H9 (cell line): ENCODE measurements at places on chromosomes 16 and 17. TPM values are rescaled to one million over a fixed set of nuclear protein-coding genes. Genes with fewer than 3 reads are reported as not detected.
A peak's percentile ranks its signal among the peaks of the same experiment; 100 is the strongest.

- peak; percentile 69 for DNase-seq
Measured at GRCh38 chr16:67528222-67528869, at the start of gene RIPOR1. TSS of gene RIPOR1 (plus strand) at chr16:67528829. CDS start at chr16:67538447, 9,618 bp downstream.

DNA sequence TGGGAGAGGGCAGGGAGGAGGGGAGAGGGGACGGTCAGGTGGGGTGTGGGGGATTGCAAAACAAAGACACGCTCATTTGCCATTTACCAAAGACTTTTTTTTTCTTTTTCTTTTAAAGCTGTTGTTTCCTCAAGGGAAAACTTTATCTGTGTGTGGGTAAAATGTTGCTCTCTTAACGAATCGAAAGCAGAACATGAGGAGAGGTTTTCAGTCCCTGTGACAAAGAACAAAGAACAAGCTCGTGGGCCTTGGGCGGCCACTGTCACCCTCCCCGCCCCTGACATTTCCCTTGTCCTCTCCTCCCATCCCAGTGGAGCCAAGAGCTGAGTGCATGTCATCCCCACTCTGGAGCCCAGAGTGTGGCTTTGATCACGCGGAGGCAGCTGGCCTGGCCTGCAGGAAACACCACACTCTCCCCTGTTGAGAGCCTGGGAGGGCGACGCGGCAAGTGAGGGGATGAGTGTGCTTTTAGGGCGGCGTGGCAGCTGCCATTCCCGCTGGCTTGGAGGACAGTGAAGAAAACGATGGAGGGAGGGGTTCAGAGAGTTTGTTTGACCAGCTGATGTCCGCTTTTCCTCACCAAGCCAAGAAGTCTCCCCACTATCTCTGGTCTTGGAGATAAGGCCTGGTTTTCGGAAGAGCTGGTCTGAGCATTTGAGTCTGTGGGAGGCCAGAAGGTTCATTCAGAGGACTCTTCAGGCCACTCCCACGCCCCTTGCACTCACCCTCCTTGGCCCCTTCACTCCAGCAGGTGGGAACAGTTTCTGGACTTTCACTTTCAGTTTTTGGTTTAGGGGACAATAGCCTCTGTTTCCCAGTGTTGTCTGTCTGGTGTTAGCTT lies 11.4 kb downstream of the CCR7 start:
- peak; percentile 28 for DNase-seq

DNA sequence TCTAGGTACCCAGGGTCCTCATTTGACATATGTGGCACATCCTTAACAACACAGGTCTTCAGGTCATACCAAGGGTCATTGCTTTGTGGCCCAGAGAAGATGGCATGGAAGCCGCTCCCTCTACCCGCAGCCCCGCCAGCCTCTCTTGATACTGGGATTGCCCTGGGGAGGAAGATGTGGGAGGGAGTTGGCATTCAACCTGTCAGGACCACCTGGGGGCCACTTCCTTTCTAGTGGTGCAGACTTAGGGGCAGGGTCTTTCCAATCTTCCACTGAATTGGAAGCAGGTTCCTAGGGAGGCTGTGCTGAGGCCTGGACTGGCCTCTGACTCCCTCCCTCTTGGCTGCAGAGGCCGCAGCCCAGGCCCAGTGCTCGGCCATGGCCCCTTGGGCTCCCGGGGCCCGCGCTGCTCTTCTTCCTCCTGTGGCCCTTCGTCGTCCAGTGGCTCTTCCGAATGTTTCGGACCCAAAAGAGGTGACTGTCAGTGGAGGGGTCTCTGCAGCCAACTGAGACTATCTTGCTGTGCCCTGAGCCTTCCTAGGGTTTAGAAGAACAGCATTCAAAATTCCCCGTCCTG lies 5.1 kb upstream of the HEXIM1 start:
- DNase-seq: peak; percentile 71

GRCh38 chr16:89375021-89375420 lies 115.3 kb downstream of the ANKRD11 start:
- DNase-seq: no peak

DNA sequence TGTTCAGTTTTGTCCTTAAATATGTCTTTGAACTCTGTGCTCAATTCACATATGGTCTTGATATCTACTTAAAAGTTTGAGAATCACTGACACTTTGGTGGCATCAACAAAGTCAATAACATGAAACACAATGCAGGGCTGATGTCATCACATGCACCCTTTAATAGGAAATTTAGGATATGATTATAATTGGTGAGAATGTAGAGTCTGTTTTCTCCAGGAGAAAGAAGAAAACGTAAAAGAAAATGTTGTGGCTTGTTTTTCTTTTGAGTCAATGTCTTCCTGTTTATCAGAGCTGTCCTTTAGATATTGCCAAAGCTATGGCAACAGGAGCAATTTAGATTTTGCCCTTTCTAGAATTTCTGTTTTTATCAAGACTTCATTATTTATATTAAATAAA lies 396.9 kb downstream of the CDH13 start:
- DNase-seq: no peak

GRCh38 chr16:56370185-56370874 lies 55.0 kb downstream of the AMFR start:
- no peak for DNase-seq

- no peak for DNase-seq
Measured at GRCh38 chr16:73464834-73465233, 416.9 kb upstream of the ZFHX3 start.

- no peak for DNase-seq
Measured at GRCh38 chr17:4195306-4195705, 52.3 kb downstream of the CYB5D2 start.

DNA sequence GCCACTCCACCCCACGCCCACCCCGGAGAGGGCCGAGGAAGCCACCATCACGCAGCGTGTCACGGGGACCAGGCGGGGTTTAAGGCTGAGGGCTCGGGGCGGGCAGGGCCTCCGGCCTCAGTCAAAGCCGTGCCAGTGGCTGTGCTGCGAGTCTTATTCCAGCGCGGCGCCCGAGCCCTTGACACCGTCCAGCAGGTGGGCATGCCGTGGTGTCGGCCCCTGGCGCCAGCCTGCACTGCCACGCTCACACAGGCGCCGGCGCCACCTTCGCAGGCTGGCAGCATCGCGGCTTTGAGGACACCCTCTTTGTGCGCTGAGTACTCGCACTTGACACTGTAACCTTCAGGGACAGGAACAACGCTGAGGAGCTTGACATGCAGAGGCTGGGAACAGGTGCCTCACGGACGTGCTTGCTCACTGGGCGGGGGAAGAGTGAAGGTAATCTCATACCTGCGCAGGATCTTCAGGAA lies 34.0 kb upstream of the ZNF629 start:
- no peak for DNase-seq

DNA sequence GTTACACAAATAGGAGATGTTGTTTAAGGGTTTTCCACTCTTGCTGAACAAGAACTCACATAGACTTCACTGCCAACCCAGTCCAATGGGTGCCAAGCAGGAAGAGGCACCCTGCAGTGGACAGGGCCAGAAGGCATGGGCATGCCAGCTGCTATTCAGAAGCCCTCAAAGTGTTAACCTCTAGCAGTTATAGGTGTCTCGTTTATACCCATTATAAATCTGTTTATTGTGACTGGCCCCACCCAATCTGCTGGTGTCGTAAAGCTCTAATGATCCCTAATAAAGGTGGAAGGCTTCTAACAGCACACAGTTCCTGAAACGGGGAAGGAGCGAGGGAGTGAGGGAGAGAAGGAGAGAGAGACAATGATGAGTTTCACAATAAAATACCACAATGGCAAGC lies 23.9 kb downstream of the HNF1B start:
- no peak for DNase-seq

DNA sequence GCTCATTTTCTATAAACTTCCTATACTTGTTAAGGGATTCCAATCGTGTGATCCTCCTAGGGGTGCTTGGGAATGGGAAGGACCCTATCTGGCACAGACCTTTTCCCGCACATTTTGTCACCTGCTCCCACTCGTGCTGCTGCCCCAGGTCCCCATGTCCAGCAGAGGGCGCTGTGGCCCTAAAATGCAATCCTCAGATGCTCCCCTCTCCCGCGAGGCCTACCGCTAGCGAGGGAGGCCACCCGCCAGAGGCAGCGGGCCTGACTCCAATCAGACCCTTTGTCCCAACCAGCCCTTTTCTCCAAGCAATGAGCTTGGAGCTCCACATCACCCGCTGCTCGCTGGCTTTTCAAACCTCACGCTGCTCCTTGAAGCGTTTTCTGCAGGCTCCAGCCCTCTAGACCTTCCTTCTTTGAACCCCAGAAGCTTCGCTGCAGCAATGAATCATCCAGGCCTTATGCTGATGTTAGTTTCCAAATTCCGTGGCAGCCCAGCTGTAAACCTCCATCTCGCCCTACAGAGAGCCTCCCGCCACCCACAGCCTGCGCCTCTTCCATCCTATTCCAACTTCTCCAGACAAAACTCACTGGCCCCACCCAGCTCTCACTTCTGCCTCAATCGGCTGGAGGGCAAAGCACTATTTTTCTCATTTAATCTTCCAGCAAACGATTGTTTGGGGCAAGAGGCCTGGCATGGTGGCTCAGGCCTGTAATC lies 23.6 kb upstream of the FZD2 start:
- peak; percentile 97 for DNase-seq

DNA sequence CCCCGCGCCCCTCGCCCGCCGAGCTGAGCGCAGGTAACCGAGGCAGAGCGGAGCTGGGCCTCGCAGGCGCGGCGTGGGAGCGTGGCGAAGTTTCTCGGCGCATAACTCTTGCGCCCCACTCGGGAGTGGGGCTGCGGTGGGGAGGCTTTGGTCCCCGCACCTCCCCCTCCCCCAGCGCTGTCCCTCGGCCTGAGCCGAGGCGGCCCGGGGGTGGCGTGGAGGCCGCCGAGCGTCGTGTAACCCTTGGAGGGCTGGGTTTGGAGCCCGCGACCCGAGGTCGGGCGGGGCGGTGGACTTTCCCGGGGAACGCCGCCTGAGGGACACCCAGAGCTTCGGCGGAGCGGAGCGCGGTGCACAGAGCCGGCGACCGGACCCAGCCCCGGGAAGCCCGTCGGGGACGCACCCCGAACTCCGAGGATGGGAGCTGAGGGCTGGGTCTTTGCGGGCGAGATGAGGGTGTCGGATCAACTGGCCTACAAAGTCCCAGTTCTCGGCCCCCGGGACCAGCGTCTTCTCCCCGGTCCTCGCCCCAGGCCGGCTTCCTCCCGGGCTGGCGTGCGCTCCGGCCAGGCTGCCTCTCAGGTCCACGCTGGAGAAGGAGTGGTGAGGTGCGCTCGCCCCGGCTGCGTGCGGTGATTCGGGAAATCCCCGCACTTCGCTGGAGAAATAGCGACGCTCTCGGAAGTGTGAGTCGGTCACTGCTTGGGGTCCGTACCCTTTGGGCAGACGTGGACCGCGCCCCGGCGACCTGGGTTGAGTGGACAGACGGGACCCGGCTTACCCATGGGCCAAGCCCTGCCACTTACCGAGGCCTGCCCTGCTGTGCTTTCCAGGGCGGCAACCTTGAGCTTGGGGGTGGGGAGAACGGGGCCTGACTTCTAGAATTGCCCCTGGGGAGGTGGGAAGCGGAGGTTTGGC lies 168.4 kb downstream of the RAB11FIP4 start:
- no peak for DNase-seq

- no peak for DNase-seq
Measured at GRCh38 chr16:85512808-85513115, 100.4 kb upstream of the GSE1 start.

- no peak for DNase-seq
Measured at GRCh38 chr16:50202926-50203624, 50.0 kb downstream of the TENT4B start.

GRCh38 chr17:36463916-36464764 lies 22.3 kb upstream of the ZNHIT3 start:
- DNase-seq: peak; percentile 98

GRCh38 chr17:79438058-79438457 lies 172.8 kb downstream of the RBFOX3 start:
- no peak for DNase-seq

DNA sequence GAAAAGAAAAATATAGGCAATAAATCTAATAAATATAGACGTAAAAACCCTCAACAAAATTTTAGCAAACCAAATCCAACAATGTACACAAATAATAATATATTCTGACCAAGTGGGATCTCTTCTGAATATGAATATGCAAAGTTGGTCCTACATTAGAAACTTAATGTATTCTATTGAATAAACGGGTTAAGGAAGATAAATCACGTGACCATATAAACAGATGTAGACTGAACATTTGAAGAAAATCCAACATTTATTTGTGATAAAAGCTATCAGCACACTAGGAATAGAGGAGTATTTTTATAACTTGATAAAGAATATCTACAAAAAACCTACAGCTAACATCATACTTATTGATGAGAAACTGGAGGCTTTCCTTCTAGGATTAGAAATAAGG lies 502.8 kb upstream of the KIF2B start:
- no peak for DNase-seq

- DNase-seq: no peak
Measured at GRCh38 chr17:40134184-40134583, 6.2 kb upstream of the CASC3 start.

DNA sequence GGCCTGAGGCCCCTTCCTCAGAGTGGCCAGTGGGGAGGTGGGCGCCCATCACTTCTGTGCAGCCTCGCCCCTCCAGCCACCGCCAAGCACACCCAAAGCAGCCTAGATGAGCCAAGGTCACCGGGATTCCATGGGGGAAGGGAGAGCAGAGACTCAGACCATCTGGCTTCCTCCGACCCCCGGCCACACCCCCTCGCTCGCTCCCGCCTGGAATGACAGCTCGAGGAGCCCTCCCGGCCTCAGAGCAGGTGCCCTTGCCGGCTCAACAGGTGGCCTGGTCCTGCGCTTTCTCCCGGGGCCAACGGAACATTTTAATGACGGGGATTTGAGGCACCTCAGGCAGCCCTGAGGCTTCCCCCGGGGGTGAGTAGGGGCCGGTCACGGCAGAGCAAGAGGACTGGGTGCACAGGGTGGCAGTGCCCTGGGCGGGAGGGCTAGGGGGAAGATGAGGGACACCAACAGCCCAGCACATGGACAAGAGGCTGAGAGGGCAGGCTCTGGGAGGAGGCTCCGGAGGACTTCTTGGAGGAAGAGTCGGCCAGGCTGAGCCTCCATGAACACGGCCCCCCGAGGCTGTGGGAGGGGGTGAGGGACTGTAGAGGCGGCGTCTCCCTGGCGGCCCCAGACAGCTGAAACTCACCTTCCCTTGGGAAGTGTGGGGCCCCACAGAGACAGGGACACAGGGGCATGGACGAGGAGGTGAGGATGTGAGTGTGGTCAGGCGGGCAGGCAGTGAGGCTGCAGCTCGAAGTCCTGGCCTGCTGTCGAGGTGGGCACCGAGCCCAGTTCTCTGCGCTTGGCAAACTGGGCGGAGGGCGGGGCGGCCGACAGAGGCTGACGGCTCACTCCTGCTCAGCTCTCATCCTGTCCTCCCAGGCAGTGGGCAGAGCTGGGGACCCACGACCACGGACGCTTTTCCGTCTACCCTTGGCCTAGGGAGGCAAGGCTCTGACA lies 12.5 kb upstream of the C1QTNF8 start:
- DNase-seq: no peak

GRCh38 chr16:23519282-23519681 lies 9.0 kb upstream of the GGA2 start:
- no peak for DNase-seq

PMFBP1 gene
- total RNA-seq: 1.6 and 2.7 TPM in 2 replicates

ARL16 gene
- 55.4 and 58.6 TPM in 2 replicates for total RNA-seq

OMG gene
- total RNA-seq: not detected in 2 replicates

CLEC3A gene
- total RNA-seq: not detected in 2 replicates

KRTAP4-9 gene
- total RNA-seq: not detected in 2 replicates

KRT33B gene
- not detected in 2 replicates for total RNA-seq

IGSF6 gene
- not detected in 2 replicates for total RNA-seq

ADAP2 gene
- 1.2 and 1.6 TPM in 2 replicates for total RNA-seq

TMEM100 gene
- 0.17 TPM in 1 of 2 replicates, not detected in the other for total RNA-seq

EVI2B gene
- not detected in 2 replicates for total RNA-seq

FOXK2 gene
- 59.6 and 72.0 TPM in 2 replicates for total RNA-seq

ABCA8 gene
- not detected in 2 replicates for total RNA-seq

C17orf50 gene
- total RNA-seq: not detected in 2 replicates

SEPTIN12 gene
- 0.48 TPM in 1 of 2 replicates, not detected in the other for total RNA-seq

EXOC3L1 gene
- total RNA-seq: 3.1 and 3.3 TPM in 2 replicates

SLC5A11 gene
- total RNA-seq: 0.15 and 0.22 TPM in 2 replicates
